ENCODE measurements at places on chromosomes 4 and X.

DNA sequence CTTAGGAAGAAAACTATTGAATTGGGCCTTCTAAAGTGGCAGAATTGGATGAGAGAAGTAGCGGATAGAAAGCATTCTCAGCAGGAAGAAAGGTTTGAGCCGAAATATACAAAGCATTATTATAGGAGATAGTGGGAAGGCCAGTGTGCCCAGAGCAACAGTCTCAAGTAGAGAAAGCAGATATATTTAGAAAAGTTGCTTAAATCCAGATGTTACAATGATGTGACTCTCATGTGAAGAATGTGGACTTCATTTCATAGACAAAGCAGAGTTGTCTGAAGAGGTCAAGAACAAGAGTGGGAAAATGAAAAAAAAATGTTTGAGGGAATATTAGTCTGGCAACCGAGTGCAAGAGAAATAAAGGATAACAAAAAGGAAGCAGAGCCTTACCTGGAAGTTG lies 66.9 kb downstream of the SYNPO2 start:
- no peak for DNase-seq

DNA sequence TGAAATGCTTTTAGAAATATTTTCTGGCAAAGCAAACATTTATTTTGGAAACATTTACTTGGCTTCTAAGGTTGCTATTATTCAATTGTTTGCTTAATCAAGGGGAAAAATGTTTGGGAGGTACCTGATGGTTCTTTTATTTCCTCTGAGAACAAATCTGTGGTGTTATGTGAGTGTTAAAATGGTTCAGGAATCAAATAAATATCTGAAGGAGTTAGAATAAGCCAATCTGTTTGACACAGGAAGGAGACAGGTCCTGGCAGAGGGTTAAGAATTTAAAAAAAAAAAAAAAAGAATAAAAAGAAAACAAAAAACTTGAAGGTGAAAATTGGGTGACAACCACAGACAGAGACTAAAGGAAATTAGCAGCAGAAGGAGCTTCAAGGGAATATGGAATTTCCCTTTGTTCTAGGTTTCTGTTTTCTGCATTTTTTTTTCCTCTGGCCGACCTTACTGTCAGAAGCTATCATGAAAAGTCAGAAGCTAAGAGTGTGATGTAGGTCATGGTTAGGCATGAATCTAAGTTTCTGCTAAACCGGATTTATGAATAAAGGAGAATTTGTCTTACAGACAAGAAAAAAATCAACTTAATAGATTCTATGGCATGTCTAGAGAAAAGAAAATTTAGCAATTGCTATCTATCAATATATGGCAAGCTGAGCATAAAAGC lies 78.6 kb upstream of the PNPLA4 start:
- no peak for DNase-seq

DNA sequence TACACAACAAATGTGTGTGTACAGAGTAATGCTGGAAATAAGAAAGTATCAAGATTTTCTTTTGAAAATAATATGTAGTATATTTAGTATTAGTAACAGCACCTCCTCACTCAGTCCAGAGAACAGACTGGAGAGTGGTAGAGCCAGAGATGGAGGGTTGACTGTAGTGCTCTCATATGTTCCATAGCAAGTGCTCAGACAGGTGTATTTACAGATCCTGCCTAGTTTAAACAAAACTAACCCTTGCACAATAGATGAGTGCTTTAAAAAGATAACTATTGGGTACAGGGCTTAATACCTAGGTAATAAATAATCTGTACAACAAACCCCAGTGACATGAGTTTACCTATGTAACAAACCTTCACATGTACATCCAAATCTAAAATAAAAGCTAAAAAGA lies 381.0 kb upstream of the EMCN start:
- DNase-seq = no peak

GRCh38 chr4:110415478-110415877 lies 60.5 kb upstream of the ENPEP start:
- no peak for DNase-seq

- DNase-seq = no peak
Measured at GRCh38 chrX:72712094-72712755, 1.9 kb downstream of the PHKA1 start.

DNA sequence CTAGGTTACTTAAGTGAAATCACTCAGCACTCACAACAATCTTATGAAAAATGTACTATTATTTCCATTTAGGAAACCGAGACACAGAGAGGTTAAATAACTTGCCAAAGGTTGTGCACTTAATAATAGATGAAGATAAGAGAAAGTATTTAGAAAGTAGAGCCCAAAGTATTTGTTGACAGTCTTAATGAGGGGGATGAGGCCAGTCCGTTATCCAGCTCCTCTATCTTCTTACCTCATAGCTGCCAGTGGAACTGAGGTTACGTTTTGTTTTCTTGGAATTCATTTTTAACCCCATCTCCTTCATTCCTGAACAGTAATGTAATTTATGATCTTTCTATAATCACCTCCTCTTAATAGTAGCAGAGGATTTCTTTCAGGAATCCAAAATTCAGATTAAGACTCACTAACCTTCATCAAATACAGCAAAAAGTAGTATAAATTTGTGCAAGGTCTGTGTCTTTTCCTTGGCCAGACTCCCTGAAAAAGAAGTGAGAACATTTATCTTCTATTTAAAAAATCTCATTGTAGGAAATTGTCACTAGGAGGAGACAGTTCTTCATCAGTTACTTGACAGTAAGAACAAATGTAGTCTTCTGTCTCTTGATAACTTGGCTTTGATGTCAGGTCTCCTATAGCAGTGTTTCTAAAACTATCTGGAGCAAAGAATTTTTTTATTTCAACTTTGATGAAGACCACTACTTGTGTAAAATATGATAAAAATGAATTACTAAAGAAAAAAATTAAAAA lies 35.5 kb downstream of the F8 start:
- no peak for DNase-seq

DNA sequence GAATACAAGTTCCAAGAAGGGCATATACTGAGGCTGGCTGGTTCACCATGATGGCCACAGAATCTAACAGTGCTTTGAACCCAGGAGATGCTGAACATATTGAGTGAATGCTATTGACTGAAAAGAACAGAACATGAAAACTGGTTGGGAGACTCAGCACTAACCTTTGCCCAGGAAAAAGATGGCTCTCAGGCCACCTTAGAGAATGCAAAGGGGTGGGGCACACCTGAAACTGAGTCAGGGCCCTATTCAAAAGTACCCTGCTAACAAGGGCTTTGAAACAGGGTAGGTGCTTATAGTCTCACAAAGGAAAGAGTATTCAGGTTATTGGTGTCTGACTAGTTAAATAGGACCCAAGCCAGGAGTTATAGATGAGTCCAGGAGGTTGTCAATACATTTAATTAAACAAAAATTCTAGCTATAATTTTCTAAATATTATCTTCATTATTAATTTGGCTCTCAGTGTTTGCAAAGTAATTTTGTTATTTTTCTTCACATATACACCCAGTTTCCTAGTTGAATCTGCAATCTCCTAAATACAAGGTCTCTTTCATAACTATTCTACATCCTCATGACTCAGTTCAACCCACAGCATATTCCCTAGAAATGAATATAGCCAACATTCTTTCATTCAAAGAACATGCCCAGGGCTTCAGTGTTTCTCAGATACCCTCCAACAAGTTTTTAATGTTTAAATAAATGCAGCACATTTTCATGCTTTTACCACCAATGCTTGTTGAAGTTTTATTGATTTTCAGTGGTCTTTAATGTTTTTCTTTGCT lies 144.2 kb upstream of the RAPGEF2 start:
- no peak for DNase-seq

DNA sequence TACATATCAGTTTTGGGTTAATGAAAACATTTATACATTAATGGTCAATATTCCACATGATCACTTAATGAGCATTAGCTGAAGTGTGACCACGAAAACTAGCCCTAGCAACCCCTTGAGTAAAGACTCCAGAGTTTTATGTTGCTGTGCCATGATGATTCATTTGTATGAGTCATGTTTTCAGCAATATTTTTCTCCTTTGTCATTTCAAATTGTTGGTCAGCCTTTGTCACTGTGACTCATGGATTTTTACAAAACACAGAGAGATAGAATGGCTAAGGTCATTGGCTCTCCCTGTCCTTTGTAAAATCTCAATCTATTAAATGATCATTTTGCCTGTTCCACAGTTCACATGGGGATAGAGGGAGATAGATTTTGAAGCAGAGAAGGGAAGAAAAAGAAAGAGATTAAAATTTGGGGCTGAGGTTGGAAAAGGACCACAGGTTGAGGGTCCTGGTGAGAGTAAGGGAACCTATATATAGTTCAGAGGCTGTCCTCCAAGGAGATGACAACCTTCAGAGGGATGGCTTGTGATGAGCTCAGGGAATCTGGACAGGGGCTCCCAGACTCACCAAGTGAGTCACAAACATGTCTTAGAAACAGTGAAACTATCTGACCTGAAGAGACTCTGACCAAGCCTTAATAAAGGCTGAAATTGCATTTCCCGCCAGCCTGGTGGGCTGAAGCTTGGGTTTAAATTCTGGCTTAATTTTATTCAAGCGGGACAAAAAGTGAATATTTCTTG lies 25.6 kb downstream of the NR0B1 start:
- DNase-seq = no peak

DNA sequence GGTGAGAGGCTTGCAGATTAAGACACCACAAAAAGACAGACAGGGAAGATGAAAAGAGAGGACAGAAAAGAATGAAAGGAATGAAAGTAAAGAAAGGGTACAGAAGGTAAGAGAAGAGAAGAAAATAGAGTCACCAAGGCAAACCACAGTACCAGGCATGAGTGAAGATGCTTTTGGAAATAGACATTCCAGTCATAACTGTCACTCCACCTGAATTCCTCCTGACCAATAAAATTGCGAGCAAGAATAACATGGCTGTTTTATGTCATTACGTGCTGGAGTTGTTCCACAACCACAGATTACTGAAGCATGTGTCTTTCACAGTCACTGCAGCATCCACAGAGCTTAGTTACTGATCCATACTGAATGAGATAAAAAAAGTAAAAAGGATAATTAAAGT lies 864.9 kb upstream of the SLIT2 start:
- no peak for DNase-seq

- no peak for DNase-seq
Measured at GRCh38 chrX:39176105-39176504, 374.8 kb downstream of the MID1IP1 start.

DNA sequence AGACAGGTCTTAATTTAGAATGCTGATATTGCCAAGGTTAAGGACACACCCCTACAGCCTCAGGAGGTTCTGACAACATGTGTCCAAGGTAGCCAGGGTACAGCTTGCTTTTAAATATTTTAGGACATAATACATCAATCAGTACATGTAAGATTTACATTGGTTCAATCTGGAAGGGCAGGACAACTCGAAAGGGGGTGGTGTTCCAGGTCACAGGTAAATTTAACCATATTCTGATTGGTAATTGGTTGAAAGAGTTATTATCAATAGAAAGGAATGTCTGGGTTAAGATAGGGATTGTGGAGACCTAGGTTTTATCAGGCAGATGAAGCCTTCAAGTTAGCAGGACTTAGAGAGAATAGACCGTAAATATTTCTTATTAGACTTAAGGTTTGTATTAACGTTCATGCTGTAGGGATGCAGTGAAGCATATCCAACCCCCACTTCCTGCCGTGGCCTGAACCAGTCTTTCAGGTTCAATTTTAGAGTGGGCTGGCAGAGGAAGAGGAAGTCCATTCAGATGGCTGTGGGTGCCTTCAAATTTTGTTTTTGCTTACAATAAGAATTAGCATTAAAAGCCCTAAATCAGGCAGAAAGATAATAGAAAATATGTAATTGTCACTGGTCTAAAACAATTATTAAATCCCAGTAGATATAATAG lies 136.5 kb upstream of the GALNTL6 start:
- DNase-seq = no peak

- DNase-seq = no peak
Measured at GRCh38 chrX:6758234-6758633, 223.3 kb upstream of the VCX3A start.

Data from effector CD4-positive, alpha-beta T cell (primary cell).